ENCODE measurements at places on chromosomes 12 and 14.

GRCh38 chr12:114670291-114670980 lies 13.5 kb downstream of the TBX3 start:
- DNase-seq, result no peak

DNA sequence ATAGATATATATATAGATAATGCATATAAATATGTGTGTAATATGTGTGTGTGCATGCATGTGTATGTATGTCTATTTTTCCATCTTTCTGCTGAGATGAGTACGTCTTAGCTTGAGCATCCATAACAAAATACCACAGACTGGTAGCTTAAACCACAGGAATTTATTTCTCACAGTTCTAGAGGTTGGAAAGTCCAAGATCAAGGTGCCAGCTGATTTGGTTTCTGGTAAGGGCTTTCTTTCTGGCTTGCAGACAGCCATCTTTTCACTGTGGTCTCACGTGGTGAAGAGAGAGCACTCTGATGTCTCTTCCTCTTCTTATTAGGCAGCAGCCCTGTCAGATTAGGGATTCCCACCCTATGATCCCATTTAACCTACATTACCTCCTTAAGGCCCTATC lies 47.3 kb downstream of the ACSM4 start:
- DNase-seq, result no peak

DNA sequence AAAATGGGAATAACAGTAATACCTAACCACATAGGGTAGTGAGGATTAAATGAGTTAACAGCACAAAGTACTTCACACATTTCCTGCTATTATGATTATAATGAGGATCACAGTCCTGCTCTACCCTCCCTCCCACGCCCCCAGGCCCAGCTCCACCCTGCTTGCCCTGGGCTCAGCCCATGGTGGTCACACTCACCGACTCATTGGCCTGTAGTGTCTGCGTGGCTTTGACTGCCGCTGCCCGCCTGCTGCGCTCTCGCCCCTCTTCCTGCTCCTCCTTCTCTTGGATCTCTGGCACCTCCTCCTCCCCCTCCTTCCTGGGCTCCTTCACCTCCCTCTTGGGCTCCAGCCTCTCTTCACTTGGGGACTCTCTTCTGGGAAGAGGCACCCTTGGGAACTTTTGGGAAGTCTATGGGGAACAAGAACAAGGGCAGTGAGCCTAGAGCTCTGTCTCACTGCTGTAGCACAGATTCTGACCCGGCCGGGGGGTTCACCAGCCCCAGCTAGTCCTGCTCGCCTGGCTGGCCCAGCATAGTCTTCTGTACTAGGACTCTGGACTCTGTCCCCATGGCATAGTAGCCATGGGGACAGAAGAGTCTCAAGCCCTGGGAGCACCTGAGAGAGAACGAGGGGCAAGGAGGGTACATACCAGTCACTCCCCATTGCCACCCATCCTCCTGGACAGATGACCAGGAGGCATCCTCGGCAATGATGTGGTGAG lies 7.1 kb upstream of the PNMA1 start:
- DNase-seq, result no peak

- no peak for DNase-seq
These were observed 15.0 kb upstream of the ACTN1 start for GRCh38 chr14:68994056-68994455.

DNA sequence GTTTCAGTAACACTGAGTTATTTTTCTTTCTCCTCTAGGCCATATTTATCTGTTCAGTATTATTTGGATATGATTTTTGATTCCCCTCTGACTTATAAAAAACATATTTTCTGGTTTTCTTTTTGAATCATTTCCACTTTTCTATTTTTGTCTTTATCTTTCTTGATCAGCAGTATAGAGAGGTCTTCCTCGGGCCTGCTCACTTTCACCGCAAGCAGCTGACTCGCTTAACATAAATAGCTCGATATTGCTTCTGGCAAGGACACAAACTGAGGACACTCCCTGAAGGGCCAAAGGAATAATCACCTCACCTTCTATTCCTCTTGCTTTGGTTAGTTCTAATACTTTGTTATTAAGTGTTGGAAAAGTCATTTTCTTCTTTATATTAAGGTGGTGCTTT lies 25.8 kb upstream of the TRHDE start:
- no peak for DNase-seq

- DNase-seq, result no peak
These were observed 20.4 kb upstream of the TSPAN8 start for GRCh38 chr12:71178162-71178561.

DNA sequence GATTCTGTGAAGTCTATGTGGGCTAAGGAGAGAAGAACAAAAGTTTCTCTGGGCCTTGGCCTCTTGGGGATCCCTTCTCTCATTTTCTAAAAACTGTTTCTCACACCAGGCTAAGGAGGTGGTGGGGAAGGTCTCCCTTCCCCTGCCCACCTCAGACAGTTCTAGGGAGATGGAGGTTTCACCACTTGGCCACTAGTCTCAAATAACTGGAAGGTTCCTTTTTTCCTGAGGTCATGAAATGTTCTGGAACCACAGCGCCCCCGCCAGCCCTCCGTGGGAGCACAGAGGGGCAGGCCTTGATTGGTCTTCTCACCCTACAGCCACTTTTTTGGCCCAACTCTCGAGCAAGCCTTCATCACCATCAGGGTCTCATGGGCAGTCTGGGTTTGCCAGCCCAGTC lies 12.6 kb downstream of the C12orf43 start:
- DNase-seq, result no peak

- DNase-seq, result no peak
These were observed 318.1 kb upstream of the PDE3A start for GRCh38 chr12:20050221-20050620.

DNA sequence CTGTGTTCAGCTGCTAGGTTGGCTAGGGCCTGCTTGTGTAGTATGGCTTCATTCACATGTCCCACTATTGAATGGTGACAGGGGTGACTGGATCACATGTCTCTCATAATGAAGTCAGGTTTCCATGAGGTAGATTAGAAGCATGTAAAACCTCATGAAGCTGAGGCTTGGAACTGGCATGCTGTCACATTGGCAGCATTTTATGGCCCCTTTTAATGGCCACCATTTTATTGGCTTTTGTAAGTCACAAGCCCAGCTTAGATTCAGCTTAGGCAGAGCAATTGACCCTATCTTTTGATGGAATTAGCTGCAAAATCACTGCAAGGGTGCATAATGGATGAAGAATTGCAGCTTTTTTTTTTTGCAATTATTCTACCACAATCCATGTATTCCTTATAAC lies 583.5 kb downstream of the MED13L start:
- DNase-seq, result no peak

DNA sequence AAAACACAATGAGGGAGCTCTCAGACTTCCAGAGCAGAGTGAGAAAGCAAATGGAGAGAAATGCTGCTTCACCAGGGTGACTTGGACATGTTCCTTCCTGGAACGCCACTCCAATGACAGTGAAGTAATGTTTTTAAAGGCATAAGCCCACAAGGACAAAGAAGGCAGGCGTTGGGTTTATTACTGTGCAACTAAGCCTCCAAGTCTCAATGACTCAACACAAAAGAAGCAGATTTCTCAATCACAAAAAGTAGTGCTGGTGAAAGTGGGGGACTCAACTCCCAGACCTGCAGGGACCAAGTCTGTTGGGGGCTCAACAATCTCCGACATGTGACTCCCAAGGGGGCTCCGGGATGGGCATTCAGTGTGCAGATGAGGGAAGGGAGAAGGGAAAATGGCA lies 505.2 kb downstream of the BCL11B start:
- no peak for DNase-seq

- DNase-seq, result no peak
These were observed 428.3 kb downstream of the FUT8 start for GRCh38 chr14:65840786-65841185.

DNA sequence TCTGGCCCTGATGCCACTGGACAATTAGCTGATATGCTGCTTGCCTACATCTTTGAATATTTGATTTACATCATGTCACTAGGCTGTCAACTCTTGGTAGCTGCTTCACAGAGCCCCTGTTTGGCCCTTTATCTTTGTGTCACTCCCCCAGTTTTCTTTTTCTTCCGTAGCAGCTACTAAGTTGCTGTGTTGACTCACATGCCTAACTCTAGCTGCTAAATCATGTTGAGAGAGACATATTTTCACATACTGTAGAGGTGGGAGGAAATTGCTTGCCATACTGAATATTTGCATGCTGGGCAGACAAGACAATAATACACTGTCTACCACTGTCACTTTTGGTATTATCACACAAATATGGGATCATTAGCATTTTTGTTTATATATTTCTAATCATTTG lies 147.1 kb upstream of the NOVA1 start:
- no peak for DNase-seq

DNA sequence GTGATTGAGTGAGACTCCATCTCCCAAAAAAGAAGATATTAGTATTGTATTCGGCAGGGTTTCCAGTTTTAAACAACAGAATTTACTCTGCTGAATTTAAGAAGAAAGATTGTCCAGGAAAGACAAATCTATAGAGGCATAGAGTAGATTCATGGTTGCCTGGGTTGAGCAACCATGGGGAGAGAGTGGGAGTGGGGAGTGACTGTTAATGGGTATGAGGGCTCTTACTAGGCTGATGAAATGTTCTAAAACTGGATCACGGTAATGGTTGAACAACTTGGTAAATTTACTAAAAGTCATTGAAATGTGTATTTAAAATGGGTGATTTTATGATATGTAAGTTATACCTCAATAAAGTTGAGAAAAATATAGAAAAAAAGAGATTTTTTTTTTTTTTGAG lies 13.9 kb upstream of the C12orf76 start:
- DNase-seq, result no peak

- DNase-seq, result no peak
These were observed 81.4 kb downstream of the ATXN7L3B start for GRCh38 chr12:74619084-74619483.

GRCh38 chr12:107225635-107226034 lies 132.3 kb upstream of the CRY1 start:
- no peak for DNase-seq

DNA sequence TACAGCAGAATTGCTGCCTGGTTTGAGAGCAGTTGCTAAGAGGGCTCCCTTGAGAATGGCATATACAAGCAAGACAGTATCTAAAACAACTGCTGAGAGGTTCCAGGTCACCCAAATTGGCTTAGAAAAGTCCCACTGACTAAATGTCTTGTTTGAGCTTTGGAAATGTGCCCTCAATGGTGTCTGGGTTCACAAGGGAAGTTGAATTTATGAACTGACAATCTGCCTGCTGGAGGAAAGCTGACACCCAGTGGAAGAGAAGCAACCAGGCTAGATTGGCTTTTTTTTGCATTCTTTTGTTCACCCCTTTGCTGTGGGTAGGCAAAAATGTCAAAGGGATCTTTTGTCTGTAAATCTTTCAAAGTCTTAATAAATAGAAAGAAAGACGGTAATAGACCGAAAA lies 44.6 kb upstream of the NPFF start:
- DNase-seq, result no peak

GRCh38 chr12:102740141-102740955 lies 176.7 kb downstream of the PAH start:
- DNase-seq, result no peak

DNA sequence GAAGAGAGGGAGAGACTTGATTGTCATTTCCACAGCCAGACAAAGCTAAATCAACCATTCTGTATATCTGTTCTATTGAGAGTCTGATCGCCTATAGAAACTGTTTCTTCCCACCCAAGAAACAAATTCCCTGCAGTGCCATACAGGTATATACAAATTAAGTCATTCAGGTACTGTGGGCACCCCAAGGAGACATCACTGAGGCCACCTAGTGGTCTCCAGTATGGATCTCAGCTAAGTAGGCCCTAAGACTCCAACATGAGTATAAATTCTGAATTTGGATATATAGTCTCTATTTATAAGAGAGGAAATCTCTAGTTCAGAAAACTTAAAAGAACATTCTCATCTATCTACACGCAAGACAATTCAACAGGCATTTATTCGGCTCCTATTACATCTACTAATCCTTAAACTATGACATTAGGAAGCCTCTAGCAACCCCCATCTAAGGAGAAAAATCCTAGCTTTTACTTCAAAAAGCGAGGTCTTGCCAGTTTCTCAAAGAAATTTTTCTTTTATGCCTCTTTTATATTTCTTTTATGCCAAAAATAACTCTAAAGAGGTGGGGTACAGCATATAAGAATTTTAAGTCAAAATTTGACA lies 62.6 kb downstream of the DCAF5 start:
- no peak for DNase-seq

DNA sequence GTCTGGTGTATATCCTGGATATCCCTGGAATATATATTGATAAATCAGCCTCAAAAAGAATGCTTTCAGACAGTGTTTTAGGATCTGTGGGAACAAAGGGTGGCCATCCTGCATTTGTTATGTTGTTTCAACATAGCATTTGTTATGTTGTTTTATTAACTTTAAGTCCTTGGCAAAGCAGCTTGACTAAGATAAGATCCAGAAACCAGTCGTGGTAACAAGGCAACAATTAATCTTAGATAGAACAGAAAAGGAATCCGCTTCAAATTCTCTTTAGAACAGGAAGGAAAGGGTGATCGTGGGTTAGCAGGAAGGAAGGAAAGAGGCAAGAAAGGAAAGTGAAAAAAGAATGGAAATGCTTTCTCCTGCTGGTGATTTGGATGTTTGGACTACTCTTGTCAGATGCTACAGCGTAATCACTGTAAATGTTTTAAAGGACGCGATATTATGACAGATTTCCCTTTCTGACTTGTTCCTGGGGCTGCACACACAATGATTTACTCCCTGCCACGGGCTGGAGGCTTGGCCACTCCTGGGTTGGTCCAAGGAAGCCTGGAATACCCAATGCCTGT lies 443.3 kb downstream of the DPF3 start:
- DNase-seq, result no peak

- no peak for DNase-seq
These were observed 50.3 kb downstream of the SNAPC1 start for GRCh38 chr14:61812347-61813095.

GRCh38 chr14:87081004-87081403 lies 912.0 kb downstream of the GALC start:
- DNase-seq, result no peak

- DNase-seq, result peak; percentile 66
These were observed at the start of gene ATXN2 for GRCh38 chr12:111598637-111599452. Gene ATXN2, minus strand, starts transcription at chr12:111599315. Its CDS starts 281 bp downstream, at chr12:111599034.
